Thyroid gland (tissue), 4 donors: ENCODE measurements at places on chromosomes 11 and 22. TPM values are rescaled to one million over a fixed set of nuclear protein-coding genes. Genes with fewer than 3 reads are reported as not detected.

GRCh38 chr22:50157709-50158375 lies 12.7 kb upstream of the PANX2 start:
- peak; percentile 92 for DNase-seq

- DNase-seq: no peak
These were observed 26.1 kb downstream of the APIP start for GRCh38 chr11:34890089-34890488.

DNA sequence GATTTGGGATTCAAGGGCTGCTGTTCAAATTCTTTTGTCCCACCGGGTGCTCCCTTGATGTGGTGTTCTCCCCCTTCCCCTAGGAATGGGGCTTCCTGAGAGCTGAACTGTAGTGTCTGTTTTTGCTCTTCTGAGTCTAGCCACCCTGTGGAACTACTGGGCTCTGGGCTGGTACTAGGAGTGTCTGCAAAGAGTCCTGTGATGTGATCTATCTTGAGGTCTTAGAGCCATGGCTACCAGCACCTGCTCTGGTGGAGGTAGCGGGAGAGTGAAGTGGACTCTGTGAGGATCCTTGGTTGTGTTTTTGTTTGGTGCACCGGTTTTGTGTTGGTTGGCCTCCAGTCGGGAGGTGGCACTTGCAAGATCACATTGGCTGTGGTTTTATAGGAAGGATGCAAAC lies 46.2 kb downstream of the OR2AT4 start:
- DNase-seq: no peak

GRCh38 chr11:11171854-11172253 lies 181.2 kb downstream of the CSNK2A3 start:
- DNase-seq: no peak

- no peak for DNase-seq
These were observed 12.1 kb downstream of the YPEL4 start for GRCh38 chr11:57637626-57638004.

GRCh38 chr11:68044898-68045351 lies 6.1 kb downstream of the TCIRG1 start:
- DNase-seq: no peak

- DNase-seq: no peak
These were observed 125.2 kb downstream of the TEAD1 start for GRCh38 chr11:12799334-12799835.

DNA sequence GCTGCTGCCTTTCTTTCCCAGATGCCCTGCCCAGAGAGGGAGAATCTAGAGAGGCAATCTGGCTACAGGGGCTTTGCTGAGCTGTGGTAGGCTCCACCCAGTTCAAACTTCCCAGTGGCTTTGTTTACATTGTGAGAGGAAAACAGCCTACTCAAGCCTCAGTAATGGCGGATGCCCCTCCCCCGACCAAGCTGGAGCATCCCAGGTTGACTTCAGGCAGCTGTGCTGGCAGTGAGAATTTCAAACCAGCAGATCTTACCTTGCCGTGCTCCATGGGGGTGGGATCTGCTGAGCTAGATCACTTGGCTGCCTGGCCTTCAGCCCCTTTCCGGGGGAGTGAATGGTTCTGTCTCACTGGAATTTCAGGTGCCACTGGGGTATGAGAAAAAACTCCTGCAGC lies 12.2 kb downstream of the BDNF start:
- DNase-seq: no peak

DNA sequence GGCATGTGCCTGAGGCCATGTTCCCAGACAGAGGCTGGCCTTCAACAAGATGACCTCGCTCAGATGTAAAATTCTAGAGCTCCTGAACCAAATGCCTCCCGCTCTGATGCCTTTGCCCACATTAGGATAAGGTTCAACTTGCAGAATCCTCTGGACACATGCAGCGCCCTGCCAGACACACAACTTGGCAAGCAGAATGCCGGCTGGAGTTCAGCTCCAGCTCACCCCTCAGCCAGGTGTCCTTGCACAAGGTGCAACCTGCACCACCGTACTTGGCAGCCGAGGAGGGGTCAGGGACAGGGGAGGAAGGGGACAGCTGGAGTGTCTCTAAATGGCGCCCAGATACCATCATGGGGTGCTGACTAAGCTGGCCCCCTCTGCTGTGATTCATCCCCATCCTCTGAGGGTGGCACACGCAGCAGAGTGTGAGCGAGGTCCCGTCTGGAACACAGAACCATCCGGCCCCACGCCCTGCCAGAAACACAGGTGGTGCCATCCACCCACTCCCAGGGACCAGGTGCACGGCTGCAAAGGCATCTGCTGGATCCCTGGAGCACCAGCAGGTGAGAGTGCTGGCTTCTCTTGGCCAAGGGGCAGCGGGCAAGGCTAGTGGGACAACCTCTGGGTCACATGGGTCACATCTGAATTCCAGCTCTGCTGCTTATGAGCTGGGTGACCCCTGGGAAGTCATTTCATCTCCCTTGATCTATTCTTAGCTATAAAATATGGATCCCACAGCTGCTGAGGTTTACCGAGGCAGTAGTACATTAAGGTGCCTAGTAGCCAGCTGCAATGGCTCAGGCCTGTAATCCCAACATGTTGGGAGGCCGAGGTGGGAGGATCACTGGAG lies 12.8 kb downstream of the ZMAT5 start:
- no peak for DNase-seq

GRCh38 chr11:32659672-32660071 lies 76.0 kb downstream of the EIF3M start:
- DNase-seq: no peak

- DNase-seq: peak; percentile 50
These were observed 18.1 kb downstream of the GLB1L2 start for GRCh38 chr11:134349802-134350355.

GRCh38 chr11:103091064-103091800 lies 728 bp downstream of the DCUN1D5 start:
- DNase-seq: peak; percentile 39

GRCh38 chr11:4084406-4085125 lies 10.0 kb upstream of the RRM1 start:
- no peak for DNase-seq

GRCh38 chr11:11000579-11001283 lies 142.9 kb upstream of the ZBED5 start:
- DNase-seq: peak; percentile 25

Gene TBX10
- not detected for total RNA-seq

Gene CDC45
- not detected for total RNA-seq

Gene LIF
- total RNA-seq: 2.3 TPM

Gene TRIM3
- total RNA-seq: 20.8 TPM

Gene DEFB108B
- not detected for total RNA-seq

Gene CCDC89
- 0.33 TPM for total RNA-seq

Gene PLA2G6
- total RNA-seq: 111 TPM

Gene ABCC8
- 19.1 TPM for total RNA-seq

Gene TXN2
- total RNA-seq: 115 TPM

Gene SCN3B
- total RNA-seq: 6.6 TPM
